ENCODE measurements at places on chromosomes 1 and 21.

DNA sequence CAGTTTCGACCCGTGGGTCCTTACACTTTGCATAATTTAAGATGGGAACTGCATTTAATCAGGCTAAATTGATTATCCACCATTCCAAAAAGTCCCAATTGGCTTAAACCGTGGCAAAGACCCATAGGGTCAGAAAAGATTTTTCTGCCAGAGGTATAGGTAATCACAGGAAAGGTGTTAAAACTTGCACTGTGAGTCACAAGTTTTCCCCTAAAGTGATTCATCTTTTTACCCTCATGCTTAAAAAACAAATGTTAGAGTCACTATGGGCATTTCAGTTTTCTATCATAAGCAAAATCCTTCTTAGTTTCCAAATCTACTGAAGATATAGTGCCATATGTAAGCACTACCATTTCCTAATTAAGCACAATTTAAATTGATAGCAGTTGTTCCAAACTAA lies 1079.8 kb downstream of the ADGRL2 start:
- DNase-seq, result no peak

DNA sequence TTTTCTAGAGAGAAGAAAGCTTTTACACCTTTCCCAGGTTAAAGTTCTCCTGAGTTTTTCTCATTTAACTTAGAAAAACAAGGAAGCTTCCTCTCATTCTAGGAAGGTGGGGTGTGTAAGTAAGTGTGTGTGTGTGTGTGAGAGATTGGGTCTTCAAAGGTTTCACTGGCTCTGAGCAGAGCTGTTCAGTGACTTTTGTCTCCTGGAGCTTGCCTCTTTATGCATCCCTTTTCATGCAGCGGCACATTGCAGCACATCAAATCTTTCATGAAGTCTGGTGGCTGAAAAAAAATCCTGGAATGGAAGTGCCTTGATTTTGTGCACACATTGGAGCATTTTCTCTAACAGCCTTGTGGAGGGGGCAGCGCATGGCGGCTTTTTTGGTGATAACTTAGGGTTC lies 3.4 kb downstream of the GPA33 start:
- DNase-seq, result no peak

GRCh38 chr1:63893976-63894375 lies 120.2 kb downstream of the ROR1 start:
- DNase-seq, result no peak

- DNase-seq, result no peak
These were observed 122.5 kb downstream of the NR5A2 start for GRCh38 chr1:200150006-200150405.

DNA sequence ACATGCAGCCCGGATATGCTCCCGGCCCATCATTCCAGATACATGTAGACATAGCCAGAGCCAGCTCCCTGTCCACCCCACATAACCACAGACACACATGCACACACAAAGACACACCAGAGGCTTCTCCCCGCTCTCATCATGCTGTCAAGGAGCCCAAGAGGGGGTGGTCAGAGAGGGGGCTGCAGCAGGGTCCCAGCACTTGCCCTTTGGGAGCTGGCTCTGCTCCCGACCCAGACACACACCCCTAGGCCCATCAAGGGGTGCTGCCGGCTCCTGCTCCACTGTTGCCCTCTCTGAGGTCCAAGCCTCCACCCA lies 2.6 kb downstream of the PTAFR start:
- DNase-seq, result no peak

- DNase-seq, result no peak
These were observed 44.5 kb downstream of the KIRREL1 start for GRCh38 chr1:158037866-158038359.

DNA sequence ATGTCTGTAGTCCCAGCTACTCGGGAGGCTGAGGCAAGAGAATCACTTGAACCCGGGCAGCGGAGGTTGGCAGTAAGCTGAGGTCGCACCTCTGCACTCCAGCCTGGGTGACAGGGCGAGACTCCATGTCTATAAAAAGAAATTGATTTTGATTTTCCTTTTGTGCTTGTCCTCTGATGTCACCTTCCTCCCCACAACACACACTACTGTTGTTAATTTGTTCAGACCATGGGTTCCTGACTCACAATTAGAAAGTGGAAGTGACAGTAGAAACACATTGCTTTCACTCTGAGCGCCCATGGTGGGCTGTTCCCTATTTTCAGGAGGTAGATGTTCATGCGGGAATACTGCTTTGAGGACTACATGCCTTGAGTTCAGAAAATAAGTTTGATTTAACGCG lies 165.5 kb upstream of the KCNJ6 start:
- no peak for DNase-seq

- DNase-seq, result no peak
These were observed 41.7 kb downstream of the TMEM53 start for GRCh38 chr1:44632598-44632997.

- no peak for DNase-seq
These were observed 3.4 kb downstream of the USP33 start for GRCh38 chr1:77756052-77756754.

GRCh38 chr1:221723848-221724236 lies 18.0 kb downstream of the DUSP10 start:
- no peak for DNase-seq

- DNase-seq, result no peak
These were observed 221.8 kb downstream of the TTLL7 start for GRCh38 chr1:83776913-83777757.

DNA sequence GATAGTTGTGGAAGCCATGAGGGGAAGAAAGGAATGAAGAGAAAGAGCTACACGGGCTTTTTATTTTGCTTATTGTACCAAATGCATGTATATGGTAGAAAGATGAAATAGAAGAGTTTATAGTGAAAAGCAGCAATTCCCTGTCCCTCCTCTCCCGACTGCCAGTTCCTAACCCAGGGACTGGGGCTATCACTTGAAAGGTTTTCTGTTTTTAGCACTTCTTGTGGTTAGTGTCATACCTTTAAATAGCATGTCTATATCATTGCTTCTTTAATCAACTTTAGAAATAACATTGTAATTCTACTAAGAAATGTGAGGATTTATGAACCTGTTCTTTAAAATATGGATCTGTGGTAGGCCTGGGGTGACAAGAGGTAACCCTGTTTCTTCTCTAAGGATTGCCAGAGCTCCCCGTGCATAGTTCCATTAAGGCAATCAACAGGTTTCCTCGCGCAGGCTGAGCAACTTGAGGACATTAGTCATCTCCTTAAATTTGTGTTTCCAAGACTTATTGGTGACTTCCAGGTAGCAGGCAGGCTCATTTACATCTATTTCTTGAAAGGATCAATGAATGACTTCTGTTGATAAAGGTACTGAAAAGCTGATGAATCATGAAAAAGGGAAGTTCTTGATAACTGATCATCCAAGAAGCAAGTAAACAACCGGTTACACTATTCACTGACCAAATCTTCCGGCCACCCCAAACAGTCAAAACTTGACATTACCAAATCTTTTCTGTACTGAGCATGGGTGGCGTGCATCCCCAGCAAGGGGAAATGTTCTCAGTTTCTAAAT lies 37.8 kb upstream of the S1PR1 start:
- DNase-seq, result no peak

DNA sequence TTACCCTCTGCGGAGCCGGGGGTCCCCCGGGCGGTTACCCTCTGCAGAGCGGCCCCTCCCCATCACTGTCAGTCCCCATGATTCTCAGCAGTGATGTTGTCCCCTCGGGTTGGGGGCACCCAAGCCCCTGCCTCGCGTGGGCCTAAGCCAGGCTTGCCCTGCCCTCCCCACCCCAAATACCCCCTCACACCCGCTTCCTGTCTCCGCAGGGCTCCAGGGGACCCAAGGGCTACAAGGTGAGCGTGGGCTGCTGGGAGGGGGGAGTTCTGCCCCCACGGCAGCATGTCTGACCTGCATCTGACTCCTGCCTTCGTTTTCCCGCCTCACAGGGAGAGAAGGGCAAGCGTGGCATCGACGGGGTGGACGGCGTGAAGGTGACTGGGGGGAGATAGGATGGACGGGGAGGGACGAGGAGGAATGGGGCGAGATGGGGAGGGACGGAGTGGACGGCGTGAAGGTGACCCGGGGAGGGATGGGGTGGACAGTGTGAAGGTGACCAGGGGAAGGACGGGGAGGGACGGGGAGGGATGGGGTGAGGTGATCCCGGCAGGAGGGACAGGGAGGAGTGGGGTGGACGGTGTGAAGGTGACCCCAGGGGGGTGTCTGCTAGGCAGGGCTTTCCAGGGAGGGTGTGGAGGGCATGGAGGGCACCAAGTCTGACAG lies 8.6 kb downstream of the COL6A1 start:
- DNase-seq, result no peak

DNA sequence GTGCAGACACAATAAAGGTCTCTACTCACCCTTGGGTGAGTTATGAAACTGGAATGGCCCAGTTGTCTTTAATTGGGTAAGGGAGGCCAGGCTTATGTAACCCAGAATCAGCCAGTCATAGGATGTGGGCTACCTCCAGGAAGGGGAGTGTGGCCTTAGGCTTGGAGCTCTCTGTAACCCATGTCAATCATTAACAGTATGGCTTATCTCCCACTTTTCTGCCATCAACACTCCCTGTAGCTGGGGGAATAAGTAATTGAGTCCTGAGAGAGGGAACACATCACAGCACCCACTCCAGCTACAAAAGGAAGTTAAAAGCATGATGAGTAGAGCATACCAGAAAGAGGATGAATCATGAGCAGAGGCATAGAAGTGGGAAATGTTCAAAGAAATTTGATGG lies 327.0 kb upstream of the DUSP10 start:
- DNase-seq, result no peak

GRCh38 chr1:111729946-111730681 lies 9.1 kb downstream of the INKA2 start:
- no peak for DNase-seq

- DNase-seq, result peak; percentile 78
These were observed 2.1 kb upstream of the PFKL start for GRCh38 chr21:44297525-44298290.

GRCh38 chr1:109084563-109085517 lies 5.7 kb upstream of the TMEM167B start:
- no peak for DNase-seq

DNA sequence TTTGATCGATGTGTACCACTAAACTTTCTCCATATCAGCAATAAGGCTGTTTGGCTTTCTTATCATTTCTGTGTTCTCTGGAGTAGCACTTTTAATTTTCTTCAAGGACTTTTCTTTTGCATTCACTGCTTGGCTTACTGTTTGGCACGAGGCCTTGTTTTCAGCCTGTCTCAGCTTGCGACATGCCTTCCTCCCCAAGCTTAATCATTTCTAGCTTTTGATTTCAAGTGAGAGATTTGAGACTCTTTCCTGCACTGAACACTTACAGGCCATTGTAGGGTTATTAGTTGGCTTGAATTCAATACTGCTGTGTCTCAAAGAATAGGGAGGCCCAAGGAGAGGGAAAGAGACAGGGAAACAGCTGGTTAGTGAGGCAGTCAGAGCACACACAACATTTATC lies 120.6 kb upstream of the KCND3 start:
- no peak for DNase-seq

GRCh38 chr1:192576190-192577144 lies 894 bp downstream of the RGS1 start:
- DNase-seq, result no peak

DNA sequence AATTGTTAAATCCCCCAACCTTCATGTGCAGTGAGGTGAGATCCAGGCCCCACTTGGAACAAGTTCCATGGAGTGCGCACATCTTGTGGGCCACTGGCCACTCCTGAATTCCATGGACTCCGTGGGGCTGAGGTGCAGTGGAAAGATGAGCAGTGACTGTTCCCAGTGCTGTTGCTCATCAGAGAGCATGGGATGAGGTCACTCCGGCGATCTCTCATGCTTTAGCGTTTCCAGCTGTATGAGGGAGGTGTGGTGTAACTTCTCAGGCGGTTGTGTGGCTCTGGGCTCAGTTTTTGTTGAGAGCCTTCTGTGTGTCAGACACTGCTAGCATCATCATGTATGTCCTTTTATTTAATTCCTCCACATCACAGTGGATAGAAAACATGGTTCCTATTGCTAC lies 96.2 kb downstream of the GALNT2 start:
- no peak for DNase-seq

- DNase-seq, result peak; percentile 48
These were observed 7.8 kb downstream of the CAPZB start for GRCh38 chr1:19477284-19478249.

DNA sequence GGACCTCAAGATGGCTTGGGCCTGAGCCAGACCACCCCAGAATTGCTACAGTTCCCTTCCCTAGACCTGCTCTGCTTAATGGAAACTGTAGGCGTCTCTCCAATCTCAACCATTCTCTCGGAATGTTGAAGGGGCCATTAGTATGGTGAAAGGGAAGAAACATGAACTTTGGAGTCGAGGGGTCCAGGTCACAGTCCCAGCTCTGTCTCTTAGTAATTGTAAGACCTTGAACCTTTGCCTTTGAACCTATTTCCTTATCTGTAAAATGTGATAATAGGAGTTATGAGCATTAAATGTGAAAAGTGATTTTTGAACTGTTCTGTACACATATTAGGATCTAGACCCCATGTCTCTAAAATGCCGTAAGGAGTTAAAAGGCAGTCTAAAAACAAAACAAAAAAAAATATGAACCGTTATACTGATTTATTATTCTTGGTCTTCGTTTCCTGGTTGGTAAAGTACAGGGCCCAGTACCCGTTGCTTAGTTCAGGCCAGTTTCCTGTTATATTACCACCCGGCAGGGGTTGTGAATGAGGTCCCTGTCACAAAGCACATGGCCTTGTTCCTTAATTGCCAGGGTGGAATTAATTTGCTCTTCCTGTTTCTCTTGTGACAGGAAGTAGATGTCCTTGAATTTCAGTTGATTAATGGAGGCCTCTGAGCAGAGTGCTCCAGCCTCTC lies 42.3 kb downstream of the TCEANC2 start:
- DNase-seq, result peak; percentile 17

- DNase-seq, result no peak
These were observed 9.4 kb downstream of the IL23R start for GRCh38 chr1:67175530-67176087.

GRCh38 chr1:204714861-204715511 lies 29.4 kb upstream of the LRRN2 start:
- DNase-seq, result no peak

DNA sequence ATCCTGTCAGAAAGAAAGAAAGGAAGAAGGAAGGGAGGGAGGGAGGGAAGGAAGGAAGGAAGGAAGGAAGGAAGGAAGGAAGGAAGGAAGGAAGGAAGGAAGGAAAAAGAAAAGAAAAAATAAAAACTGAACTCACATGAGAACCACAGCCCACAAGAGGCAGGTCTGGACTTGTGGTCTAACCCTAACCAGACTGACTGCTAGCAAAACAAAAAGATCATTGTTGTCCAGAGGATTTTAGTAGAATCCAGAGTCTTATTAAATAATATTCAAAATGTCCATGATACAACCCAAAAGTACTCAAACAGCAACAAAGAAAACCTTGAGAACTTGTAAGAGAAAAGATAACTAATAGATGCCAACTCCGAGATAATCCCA lies 4.7 kb upstream of the ITGB2 start:
- DNase-seq, result no peak

DNA sequence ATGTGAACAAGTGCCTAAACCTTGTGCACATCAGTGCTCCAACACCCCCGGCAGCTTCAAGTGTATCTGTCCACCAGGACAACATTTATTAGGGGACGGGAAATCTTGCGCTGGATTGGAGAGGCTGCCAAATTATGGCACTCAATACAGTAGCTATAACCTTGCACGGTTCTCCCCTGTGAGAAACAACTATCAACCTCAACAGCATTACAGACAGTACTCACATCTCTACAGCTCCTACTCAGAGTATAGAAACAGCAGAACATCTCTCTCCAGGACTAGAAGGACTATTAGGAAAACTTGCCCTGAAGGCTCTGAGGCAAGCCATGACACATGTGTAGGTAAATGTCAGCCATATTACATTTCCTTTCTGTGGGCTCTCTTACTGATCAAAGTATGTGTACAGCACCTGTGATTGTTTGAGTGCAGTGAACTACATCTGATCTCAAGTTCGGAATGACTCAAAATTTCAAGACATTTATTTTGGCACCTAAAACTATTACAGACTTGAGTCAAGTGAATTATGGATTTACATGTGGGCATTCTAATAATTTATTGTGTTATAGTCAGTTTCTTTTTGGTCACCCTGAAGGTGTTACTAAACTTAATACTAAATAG lies 196.5 kb downstream of the TPR start:
- DNase-seq, result no peak

Measured in CD4-positive, alpha-beta T cell treated with Interferon gamma for 1 hour (primary cell).